ENCODE measurements at places on chromosomes 6 and 20. TPM values are rescaled to one million over a fixed set of nuclear protein-coding genes. Genes with fewer than 3 reads are reported as not detected.

The COL12A1 gene
- 27.2 TPM for polyA plus RNA-seq

The PNPLA1 gene
- polyA plus RNA-seq, result 0.14 TPM

The KIAA0408 gene
- polyA plus RNA-seq, result 28.3 TPM

The OR2B2 gene
- not detected for polyA plus RNA-seq

The FAM110A gene
- polyA plus RNA-seq, result 16.1 TPM

The ASIP gene
- polyA plus RNA-seq, result not detected

The IMPG1 gene
- 1.0 TPM for polyA plus RNA-seq

The OR2J3 gene
- polyA plus RNA-seq, result not detected

The NRSN1 gene
- polyA plus RNA-seq, result 0.31 TPM

The F13A1 gene
- polyA plus RNA-seq, result 73.4 TPM

The TFAP2D gene
- polyA plus RNA-seq, result not detected

The LSM2 gene
- 84.3 TPM for polyA plus RNA-seq

The RAD21L1 gene
- not detected for polyA plus RNA-seq

The CALHM4 gene
- polyA plus RNA-seq, result not detected

The MCCD1 gene
- 0.27 TPM for polyA plus RNA-seq

The ZC2HC1B gene
- polyA plus RNA-seq, result not detected

The RPP40 gene
- 12.0 TPM for polyA plus RNA-seq

The BAK1 gene
- 13.1 TPM for polyA plus RNA-seq

Measured in left lung (tissue), 14 donors.